IPS DF 19.7 (cell line): ENCODE measurements at places on chromosomes 11 and 22.

DNA sequence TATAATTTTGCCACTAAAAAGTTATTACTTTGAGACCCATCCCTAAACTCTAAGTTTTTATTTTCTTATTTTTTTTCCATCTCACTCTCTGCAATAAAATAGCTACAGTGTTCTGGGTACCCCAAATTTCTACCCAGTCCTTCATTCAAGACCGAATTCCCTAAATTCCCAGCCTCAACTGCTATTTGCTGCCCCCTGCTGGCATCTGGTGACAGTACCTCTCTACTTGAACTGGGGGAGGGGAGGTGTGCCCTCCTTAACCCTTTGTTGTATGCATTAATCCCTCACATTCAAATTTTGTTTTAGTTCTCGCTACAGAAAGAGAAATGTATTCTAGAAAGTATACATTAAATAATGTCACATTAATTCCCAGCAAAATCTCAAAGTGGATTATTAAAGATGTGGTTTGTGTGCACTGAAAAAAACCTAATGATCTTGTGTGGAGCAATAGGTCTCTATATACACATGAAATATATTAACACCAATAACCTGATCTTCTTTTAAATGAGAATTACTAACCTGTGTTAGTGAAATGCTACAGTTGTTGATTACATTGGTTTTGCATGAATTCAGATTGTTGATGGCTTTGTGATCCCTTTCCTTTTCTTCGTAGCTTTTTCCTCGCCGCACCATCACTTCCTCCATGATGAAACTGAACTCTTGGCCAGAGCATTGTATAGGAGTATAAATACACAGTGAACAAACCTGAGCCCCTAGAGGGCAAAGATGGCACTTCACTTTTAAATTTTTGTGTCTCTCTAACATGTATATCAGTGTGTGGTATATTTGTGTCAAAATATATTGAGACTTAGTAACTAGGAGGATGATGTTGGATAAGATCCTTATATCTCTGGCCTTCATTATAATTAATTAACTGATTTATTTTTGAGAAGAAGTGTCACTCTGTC, 590.0 kb downstream of the METTL15 start:
- DNase-seq = no peak

DNA sequence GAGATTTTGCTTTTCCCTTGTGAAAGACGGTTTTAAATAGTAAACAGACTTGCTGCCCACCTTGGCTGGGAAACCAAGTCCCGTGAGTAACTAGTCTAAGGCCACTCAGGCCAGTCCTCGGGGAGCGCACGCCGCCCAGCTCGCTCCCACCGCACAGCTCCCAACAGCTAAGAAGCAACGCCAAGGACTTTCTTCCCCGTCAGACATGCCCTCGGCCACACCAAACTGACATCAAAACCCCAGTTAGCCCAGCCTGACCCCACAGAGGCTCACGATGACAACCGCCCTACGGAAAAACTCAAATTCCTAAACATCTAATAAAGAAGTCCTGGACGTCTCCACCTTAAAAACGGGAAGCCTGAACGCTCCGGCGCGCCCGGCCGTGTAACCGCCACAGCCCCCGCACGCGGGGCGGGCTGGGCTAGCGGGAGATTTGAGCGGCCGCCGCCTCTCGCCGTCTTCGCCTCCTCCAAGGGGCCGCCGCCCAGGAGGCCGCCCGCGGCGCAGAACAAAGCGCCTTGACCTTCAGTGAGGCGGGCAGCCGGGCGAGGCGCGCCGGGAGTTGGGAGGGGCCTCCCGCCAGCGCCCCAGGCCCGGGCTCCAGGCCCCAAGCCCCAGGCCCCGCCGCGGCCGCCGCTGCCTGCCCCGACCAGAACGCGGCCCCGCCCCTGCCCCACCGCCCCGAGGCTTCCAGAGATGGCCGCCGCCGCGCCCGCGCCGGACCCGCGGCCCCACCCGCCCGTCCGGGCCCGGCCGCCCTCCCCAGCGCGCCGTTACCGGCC, 486 bp downstream of the NAP1L4 start:
- DNase-seq = no peak

DNA sequence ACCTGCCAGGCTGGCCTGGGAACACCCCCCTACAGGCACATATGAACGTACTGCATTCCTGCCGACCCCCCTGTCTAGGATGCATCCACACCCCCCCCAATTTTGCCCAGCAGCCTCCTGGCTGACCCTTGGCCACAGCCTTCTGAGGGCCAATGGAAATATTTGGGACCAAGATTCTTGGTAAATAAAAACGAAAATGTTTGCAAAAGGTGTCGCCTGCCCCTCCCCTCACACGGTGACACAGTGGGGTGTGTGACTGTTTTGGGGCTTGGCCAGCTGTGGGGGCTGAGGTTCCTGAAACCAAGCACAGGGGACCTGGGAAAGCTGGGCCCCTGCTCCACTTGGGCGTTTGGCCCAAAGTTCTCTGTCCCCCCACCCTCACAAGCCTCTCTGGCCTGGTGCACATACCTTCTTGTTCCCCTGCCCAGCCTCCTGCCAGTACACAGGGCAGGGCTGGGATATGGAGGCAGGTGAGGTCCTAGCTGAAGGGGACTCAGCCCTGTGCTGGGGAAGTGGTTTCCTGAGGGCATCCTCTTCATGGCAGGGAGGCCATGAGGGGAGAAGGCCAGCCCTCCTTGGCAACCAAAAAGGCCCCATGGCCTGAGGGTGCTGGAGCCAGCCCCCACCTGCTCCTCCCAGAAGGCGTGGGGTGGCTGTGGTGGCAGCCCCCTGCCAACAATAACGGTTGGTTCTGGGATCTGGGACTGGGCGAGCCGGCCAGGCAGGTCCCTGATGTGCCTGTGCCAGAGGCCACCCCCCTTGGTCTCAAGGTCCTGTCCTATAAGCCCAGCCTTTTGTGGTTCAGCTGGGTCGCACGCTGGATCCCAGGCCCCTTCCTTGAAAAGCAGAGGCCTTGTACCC, 2.1 kb upstream of the CRACR2B start:
- no peak for DNase-seq

GRCh38 chr11:2194877-2195755, 23.5 kb upstream of the TH start:
- DNase-seq = no peak

DNA sequence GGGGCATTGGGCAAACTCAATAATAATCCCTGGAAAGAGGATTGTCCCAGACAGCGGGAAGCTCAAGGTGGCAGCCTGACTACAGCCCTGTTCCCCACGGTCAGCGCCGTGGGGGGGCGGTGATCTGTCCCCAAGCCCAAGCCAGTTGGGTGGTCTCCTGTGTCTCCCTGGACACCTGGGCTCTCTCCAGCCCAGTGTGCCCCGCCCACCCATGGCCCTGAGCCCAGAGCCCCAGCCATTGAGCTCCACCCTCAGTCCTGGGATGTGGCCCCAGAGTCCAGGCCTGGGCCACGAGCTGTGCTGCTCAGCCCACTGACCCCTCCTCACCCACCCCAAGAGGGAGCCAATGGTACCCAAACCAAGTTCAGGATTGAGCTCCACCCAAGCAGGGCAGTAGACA, 27.9 kb upstream of the PDE2A start:
- DNase-seq = no peak

DNA sequence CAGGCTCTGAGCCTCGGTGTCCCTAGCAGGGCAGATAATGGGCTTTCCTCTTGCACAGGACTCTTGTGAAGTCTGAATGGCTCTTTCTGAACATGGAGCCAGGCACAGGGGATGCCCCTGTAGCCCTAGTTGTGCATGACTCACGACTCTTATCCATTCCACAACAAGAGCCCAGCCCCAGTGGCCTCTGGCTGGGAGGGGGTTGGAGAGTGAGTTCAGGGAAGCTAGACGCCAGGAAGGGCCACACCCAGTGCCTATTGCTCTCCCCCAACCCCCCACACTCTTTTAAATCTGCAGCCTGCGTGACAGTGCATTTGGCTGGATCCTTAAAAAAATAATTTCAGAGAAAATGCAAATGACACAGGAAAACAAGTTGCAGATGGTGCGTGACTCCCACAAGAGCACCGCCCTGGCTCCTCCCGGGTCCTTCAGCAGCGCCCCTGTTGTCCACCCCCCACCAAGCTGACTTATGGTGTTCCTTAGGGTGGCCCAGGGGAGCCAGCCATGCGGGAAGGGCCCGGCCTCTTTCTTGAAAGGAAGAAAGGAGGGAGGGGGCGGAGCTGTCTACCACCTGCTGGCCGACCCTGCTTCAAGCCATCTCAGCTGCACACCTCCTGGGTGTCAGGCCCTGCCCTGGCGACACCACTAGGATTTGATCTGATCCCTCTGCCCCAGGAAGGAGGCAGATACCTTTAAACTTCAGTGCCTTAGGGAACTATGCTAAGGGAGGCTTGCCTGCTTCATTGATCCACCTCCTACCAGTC, 74.7 kb downstream of the MN1 start:
- no peak for DNase-seq

GRCh38 chr22:42919199-42919598, 62.1 kb upstream of the ARFGAP3 start:
- no peak for DNase-seq

GRCh38 chr11:124207102-124207792, 24.1 kb downstream of the OR10D3 start:
- no peak for DNase-seq

DNA sequence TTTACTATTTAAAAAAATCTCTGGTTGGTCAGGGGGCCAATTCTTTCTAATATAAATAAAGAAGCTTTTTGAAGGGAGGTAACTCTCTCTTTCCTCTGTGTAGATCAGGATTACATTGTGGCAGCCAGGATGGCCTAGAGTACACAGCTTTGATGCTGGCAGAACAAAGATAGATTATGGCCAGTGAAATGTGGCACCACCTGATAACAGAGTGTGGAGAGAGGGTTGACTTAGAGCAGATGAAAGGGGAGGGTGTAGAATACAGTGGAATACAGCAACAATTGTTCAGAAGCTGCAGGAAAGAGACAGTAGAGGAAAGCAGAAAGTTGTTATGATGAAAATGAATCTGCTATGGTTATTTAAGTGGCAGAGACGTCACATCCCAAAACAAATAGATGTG, 99.0 kb downstream of the FAR1 start:
- no peak for DNase-seq

DNA sequence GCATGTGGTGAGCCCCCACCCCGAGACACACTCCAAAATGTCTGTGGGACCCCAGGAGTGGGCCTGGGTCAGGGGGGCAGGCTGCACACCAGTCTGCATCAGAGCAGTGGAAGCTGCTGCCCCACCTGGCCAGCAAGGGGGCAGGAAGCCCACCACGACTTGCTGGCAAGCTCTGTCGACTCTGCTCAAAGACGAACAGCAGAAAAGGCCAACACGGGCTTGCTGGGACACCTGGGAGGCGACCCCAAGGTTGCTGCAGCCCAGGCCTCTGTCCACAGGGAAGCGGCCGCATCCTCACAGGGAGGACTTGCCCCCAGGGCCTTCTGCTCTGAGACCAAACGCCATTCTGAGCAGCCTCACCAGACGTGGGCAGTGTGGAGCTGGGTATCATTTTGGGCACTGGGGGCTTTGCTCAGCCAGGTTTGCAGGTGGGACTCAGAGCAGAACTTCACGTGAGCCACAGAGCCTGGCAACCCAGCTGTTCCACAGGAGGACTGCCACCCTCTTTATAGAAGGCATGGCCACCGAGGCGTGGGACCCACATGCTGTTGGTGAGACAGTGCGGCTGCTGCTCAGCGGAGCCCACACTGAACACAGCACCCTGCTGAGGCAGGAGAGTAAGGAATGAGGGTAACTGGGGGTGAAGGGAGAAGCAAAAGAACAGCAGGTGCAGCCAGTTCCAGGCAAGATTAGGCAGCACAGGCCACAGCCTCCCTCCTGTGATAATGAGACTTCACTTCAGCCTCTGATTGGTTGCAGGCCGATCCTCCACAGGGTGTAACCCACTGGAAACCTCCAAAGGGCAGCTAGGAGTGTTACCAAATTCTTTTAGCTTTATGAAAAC, 11.0 kb downstream of the IL17REL start:
- DNase-seq = no peak

- DNase-seq = no peak
Measured at GRCh38 chr11:123304828-123305466, 109.9 kb upstream of the CLMP start.

- no peak for DNase-seq
Measured at GRCh38 chr11:111306321-111306720, 8.0 kb downstream of the POU2AF3 start.
